Omental fat pad (tissue), 4 donors: ENCODE measurements at places on chromosomes 12 and 14.

GRCh38 chr12:57797933-57798332, 15.3 kb downstream of the TSFM start:
- DNase-seq: no peak

- no peak for DNase-seq
These were observed 118.8 kb downstream of the FSCB start for GRCh38 chr14:44388306-44388705.

- no peak for DNase-seq
These were observed 47.9 kb downstream of the SYNE3 start for GRCh38 chr14:95468448-95469133.

GRCh38 chr12:94204499-94205247, 56.3 kb downstream of the PLXNC1 start:
- no peak for DNase-seq

DNA sequence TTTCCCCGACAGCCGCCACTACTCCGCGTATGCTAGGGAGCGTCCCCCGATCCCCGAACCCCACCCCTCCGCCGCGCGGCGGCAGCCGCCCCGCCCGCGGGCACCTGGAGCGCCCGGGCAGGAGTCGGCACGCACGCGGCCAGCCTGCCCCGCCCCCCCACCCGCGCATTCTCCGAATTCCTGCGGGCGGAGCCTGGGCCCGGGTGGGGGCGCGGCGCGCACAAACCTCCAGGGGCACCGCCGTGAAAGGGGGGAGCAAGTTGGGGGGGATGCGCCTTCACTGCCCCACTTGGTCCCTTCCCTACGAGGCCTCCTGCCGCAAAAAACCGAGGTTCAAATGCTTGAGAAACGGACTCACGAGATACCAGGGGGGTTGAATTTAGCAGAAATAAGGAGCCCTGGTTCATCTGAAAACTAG, 1.7 kb downstream of the AJUBA start:
- DNase-seq: no peak

DNA sequence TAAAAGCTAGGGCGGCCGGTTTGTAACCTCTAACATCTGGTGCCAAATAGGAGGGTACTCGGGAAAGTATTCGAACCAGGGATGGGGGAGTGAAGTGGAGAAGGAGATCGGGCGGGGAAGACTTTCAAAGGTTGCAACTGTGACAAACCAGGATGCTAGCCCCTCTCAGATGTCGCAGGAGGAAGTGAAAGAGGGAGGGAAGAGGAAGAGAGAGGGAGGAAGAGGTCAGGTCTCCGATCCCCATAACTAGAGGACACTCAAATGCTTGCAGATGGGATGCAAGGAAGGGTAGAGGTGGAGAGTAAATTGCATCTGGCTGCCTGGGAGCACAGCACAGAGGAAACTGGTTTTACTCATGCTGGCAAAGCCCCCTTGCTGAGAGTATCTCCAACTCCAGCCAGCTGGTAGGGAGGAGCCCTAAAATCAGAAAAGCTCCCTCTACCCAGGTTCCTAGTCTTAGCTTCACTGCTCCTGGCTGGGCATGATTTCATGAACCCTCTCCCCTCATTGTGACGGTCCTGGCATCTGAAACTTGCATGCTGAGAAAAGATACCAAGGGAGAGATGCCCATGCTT, 696.7 kb upstream of the TBX3 start:
- no peak for DNase-seq

GRCh38 chr14:35147186-35147585, 24.8 kb downstream of the PRORP start:
- no peak for DNase-seq

DNA sequence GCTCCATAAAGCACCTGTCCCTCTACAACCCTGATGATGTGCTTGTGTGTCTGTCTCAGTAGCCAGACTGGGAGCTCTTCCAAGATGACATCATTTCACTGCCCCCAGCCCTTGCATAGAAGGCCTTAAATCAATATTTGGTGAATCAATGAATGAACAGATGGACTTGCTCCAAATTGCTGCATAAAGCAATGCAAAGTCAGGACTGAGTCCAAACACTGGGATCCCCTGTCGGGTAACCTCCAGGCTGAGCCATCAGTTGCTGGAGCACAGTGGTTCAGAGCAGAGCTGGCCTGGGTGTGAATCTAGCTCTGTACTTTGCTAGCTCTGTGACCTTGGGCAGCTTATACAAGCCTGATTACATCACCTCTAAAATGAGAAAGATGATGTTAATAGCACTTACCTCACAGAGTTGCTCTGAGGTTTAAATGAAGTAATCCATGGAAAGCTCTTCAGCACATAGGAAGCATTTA, 120.3 kb upstream of the VASH1 start:
- DNase-seq: no peak

GRCh38 chr12:96020314-96021003, 14.9 kb downstream of the LTA4H start:
- no peak for DNase-seq

DNA sequence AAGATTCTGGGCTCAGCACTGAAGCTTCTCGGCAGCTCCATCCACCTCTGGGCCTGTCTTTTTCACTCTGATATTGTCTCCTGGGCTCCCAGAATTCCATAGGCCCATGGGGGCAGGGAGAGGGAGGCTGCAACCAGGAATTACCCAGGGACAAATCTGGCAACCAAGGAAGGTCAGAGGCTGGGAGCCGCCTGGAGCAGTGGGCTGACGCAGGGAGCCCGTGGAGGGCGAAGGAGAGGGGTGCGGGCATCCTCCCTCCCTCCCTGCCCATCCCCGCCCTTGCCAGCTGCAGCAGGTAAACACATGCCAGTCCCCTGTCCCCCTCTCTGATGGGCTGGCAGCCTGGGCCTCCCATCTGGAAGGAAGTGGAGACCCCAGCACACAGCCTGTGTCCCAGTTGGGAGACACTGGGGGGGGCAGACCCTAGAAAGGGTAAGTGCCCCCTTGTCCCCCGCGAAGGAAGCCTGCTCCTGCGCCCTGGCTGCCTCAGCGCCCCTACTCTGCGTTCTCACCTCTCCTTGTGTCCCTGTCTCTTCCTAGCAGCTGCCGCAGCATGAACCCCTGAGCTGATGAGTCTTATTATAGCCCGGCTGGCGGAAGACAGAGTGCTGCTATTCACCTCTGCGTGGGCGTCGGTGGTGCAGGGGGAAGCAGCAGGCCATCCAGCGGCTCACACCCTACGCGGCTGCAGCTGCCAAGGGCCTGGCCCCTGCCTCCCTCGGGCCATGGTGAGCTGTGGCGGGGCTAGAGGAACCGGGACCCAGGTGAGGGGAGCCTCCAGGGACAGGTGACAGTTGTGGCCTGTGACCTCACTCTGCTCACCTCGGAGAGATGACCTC, 6.7 kb downstream of the LRTM2 start:
- no peak for DNase-seq

GRCh38 chr14:104266631-104267575, 128.5 kb downstream of the KIF26A start:
- no peak for DNase-seq

- no peak for DNase-seq
These were observed 218.5 kb downstream of the PHETA1 start for GRCh38 chr12:111150360-111150759.

- DNase-seq: no peak
These were observed 13.5 kb downstream of the C14orf132 start for GRCh38 chr14:96052541-96053247.

GRCh38 chr12:108722992-108723766, 8.1 kb downstream of the CORO1C start:
- no peak for DNase-seq

DNA sequence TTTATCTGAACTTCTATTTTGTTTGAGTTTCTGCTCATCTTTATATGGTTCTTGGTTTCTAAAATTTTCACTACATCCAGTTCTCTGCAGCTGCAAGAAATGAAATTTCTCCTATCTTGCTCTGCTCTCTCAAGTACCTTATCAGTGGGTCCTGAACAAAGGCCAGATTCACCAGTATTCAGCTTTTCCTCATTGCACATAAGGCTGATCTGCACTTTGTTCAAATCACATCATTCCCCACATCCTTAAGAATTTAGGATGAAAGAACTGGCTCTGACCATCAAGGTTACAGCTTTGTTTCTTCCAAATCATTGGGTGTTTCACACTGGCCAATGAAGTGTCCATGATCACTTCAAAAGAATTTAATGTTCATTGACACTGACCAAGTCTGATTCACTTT, 211.4 kb downstream of the GRIN2B start:
- DNase-seq: no peak

DNA sequence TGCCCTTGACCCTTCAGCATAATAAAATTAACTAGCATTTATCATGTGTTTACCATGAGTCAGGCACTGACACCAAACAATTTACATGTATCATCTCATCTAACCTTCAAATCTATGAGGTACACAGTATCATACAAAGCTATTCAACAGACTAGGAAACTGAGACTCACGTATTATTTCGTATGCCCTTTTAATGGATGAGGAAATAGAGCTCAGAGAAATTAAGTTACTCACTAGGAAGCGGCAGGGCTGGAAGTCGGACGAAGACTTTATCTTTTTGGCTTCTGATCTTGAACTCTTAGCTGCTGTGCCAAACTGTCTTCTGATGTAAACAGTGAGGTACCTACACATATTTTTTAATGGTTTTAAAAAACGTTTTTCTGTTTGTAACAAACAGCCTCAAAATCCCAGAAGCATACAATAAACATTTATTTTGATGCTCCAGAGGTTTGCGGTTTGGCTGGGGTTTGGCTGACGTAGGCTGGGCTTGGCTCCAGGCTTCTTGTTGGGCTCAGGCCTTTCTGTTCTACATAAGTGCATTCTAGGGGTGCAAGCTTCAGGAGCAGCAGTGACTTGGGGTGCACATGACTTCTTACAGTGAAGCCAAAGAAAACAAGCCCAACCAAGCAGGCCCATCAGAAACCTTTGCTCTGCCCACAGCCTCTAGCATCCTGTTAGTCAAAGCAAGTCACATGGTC, 184.7 kb downstream of the TBX5 start:
- no peak for DNase-seq

GRCh38 chr12:31895449-31896150, 63.6 kb upstream of the RESF1 start:
- DNase-seq: no peak

DNA sequence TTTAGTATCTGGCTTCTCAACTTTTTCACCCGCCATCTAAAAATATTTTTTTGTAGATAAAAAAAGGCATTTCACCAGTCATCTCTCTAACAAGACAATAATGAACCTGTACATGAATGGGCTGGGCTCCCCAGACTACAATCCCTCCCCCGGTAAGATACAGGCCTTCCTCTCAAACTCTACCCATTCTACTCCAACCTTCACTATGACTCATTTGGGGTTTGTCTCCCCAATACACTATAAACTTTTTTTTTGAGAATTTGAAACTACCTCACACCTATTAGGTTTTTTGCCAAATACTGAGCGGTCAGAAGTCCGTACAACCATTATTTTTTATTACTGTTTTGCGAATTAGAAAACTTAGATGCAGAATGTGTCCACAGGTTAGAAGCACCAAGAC, 784 bp downstream of the RPL6 start:
- no peak for DNase-seq

GRCh38 chr14:55625481-55625880, 45.5 kb downstream of the KTN1 start:
- DNase-seq: no peak

- no peak for DNase-seq
These were observed 859.8 kb downstream of the FSCB start for GRCh38 chr14:43647302-43647701.

DNA sequence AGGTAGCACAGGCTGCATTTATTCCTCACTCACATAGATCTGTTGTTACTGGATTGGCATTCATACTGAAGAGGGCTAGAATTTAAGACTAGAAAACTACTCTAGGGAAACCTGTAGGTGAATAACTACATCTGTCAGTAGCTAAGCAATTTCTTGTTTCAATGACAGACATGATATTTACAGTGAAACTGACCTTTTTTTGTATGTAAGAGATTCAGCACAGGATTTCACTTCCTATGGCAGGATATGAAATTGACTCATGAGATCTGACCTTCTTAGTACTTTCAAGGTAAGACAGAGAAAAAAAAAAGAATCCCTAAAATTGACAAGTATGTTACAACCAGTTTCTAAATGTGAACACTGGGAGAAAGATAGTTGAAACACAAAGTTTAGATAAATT, 189.8 kb upstream of the SLC16A7 start:
- DNase-seq: no peak

- DNase-seq: no peak
These were observed 92.1 kb downstream of the STXBP6 start for GRCh38 chr14:24957814-24958213.

- DNase-seq: no peak
These were observed 335.2 kb downstream of the DPF3 start for GRCh38 chr14:72558721-72559120.
